Airway epithelial cell (primary cell): ENCODE measurements at places on chromosomes 1 and 21. TPM values are rescaled to one million over a fixed set of nuclear protein-coding genes. Genes with fewer than 3 reads are reported as not detected.

FAM110D gene
- not detected in 2 replicates for total RNA-seq

TFB2M gene
- 11.6 and 13.8 TPM in 2 replicates for total RNA-seq

LEFTY1 gene
- total RNA-seq: not detected in 2 replicates

OPRD1 gene
- not detected in 2 replicates for total RNA-seq

MKNK1 gene
- total RNA-seq: 20.6 and 23.6 TPM in 2 replicates

TSTD1 gene
- 110 and 112 TPM in 2 replicates for total RNA-seq

SYCP1 gene
- not detected in 2 replicates for total RNA-seq

RUNX3 gene
- total RNA-seq: 2.2 and 4.6 TPM in 2 replicates
